ENCODE measurements at places on chromosomes 7 and 10.

DNA sequence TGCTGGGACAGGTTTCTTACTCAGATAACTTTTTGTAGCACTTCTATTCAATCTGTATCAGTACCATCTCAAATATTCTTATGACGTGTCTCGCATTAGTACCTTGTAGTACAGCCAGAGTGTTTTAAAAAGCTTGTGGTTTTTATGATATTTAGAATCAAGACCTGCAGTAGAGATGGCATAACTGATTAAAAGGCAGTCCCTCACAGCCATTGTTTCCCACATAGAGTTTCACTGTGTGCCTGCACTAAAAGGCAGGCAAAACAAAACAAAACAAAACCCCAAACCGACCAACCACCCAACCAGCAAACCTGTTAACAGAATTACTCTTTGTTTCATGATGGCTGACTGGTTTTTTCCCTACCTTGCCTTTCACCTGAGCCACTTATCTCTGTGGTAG, 221.3 kb upstream of the DGKB start:
- no peak for DNase-seq

- DNase-seq, result no peak
Measured at GRCh38 chr7:50988465-50988864, 205.8 kb upstream of the GRB10 start.

GRCh38 chr10:64115471-64115870, 594.3 kb downstream of the REEP3 start:
- no peak for DNase-seq

- no peak for DNase-seq
Measured at GRCh38 chr7:90593205-90593604, 2.9 kb upstream of the CDK14 start.

DNA sequence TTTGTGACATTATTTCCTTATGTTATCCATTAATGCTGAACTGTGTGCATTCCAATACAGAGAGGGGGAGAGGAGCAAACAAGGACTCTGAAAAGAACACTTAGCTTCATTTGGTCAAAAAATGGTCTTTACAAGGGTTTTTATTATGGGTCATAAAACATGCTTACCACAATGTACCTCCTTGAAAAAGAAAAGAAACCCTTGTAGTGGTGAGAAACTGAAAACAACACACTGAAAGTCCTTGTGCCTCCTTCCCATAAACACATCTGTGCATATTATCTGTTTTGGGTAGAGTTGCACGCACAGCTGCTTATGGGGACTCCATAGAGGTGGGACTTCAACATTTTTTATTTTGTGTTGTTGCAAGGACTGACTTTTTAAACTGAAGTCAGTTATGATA, 98.7 kb downstream of the CDK6 start:
- no peak for DNase-seq

DNA sequence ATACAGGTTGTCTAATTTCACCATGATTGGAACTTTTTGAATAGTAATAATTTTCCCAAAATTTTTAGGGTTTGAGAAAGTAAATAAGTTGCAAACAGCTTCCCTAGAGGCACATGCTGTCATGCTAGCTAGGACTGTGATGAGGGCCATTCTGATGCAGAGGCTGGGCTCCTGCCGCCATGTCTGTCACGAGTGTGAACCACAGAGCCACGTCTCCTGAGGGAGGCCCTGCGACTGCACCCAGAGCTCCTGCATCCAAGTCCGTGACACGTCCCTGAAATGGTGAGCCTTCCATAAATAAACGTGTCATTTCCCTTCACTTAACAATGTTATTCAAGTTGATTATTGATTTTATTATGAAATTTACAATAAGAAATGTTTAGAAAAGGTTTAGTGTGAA, 40.0 kb downstream of the C10orf120 start:
- no peak for DNase-seq

DNA sequence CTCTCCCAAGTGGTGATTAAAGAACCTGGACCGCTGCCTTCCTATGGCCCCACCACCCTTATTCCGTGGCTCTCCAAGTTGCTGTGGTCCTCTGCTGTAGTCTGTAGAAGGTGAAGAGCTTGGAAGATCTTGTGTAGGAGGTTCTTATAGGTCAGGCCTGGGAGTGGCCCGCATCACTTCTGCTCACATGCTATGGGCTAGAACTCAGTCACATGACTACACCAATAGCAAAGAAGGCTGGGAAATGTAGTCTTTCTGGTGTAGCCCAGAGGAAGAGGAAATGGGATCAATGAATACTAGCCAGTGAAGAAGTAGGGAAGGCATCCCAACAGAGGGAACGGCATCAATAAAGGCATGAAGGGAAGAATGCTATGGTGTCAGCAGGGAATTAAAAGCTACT, 41.3 kb upstream of the AOAH start:
- no peak for DNase-seq

DNA sequence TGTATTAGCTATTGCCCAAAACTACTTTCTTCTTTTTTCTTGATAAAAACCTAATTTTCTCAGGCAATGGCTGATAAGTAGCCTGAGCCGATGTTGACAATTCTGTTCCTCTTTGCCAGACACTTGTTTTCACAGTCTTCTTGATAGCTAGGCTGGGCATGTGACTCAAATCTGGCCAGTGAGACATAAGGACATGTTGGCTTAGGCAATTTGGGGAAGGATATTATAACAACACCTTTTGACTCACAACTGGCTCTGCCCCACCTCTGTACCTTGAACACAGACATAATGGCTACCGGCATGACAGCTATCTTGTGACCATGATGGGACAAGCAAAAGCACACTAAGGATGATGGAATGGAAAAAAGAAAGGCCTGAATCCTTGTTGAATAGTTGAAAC, 72.9 kb upstream of the GPR22 start:
- DNase-seq, result no peak

GRCh38 chr10:55203319-55203718, 402.3 kb upstream of the PCDH15 start:
- no peak for DNase-seq

- no peak for DNase-seq
Measured at GRCh38 chr10:20954519-20954918, 57.4 kb upstream of the NEBL start.

DNA sequence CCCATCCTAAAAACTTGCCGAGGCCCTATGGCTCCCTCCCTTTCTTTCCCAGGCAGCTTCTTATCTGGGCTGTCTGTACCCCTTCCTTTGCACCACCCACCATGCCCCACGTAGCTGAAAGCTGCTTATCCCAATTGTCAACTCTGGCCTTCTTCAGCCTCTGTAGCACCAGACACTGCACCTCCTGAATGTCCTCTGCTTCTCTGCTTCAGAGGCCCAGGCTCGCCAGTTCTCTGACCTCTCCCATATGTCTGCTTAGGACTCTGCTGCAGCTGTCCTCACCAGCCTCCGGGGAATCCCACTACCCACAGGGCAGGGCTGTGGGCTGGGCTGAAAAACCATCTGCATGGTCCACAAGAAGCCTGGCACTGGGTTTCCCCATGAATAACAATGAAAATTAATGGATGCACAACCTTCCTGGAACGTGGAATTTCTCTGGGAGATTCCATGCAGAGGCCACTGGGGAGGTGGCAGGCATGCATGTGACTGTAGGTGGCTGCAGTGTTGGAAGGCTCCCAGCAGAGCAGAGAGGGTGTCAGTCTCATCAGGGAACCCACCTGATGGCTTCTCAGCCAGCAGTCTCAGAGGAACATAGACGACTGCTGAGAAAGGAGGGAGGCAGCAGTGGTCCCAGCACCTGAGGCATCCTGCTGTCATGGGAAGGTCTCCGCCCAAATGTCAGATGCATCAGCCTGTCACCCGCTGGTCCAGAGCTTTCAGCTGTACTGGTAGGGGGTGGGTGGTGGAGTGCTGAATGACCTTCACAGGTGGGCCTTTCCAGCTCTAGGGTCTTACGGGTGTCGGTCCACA, 16.8 kb upstream of the SH2D4B start:
- DNase-seq, result no peak

- DNase-seq, result no peak
Measured at GRCh38 chr10:132099389-132100090, 33.8 kb downstream of the JAKMIP3 start.

- no peak for DNase-seq
Measured at GRCh38 chr10:69303632-69304051, 25.3 kb downstream of the HK1 start.

- DNase-seq, result no peak
Measured at GRCh38 chr7:94498918-94499317, 10.7 kb upstream of the CASD1 start.

- DNase-seq, result no peak
Measured at GRCh38 chr10:79608505-79609375, 2.0 kb upstream of the SFTPA1 start.

- DNase-seq, result no peak
Measured at GRCh38 chr7:69245646-69246045, 352.6 kb upstream of the AUTS2 start.

DNA sequence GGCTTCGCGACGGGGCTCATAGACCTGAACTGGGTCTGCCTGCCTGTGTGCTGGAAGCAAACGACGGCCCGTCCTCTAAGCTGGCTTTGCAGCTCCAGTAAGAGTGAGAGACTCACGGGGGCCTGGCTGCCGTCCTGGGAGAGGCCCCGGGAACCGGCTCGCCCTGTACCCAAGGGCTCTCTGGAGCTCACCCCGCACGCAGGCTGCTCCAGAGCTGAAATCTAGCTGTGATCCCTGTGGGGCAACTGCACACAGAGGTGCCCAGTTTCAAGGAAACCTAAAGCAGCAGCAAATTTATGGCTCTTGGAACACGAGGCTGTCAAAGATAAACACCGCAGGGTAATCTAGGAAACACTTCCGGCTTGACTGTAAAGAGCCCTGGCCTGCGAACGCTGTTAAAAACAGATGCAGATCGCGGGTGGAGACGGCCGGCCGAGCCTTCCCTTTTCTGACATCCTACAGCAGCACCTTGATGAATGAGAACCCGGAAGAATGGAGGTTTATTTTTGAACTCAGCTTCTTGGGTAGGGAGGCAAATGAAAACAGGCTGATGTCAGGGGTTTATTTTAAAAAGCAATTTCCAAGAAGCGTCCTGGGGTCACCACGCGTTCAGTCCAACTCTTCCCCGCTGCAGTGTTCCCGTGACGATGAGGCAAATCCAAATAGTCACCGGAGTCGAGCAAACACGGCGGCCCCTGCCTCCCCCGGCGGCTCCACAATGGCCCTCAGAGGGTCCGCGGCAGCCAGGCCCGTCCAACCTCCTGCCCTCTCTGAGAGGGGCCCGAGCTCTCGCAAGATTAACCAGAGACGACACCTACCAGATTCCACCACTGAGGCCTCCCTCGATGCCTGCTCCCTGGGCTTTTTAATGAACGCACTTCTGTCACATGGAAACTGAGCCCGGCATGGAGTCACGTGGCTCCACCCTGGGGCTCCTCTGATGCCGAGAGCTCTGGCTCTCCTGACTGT, 29.6 kb downstream of the AMZ1 start:
- DNase-seq, result peak; percentile 66

- DNase-seq, result no peak
Measured at GRCh38 chr10:119688033-119688508, 36.9 kb downstream of the BAG3 start.

DNA sequence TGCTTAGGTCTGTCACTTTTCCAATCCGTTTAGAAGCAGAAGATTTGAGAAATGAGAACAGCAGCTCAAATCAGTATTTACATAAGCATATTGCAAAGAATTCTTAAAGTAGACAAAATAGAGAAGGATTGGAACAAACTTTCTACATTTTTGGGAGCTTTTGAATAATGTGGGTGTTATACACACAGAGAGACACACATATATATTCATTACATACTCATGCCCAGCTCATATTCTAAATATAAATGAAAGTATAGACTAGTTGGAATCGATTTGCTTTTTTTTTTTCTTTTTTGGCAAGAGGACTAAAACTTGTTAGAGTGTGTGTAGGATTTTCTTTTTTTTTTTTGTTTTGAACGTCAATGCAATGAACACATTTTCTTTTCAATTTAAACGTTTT, 538.9 kb downstream of the AUTS2 start:
- DNase-seq, result no peak

- no peak for DNase-seq
Measured at GRCh38 chr7:92633211-92633906, 43.2 kb upstream of the FAM133B start.

DNA sequence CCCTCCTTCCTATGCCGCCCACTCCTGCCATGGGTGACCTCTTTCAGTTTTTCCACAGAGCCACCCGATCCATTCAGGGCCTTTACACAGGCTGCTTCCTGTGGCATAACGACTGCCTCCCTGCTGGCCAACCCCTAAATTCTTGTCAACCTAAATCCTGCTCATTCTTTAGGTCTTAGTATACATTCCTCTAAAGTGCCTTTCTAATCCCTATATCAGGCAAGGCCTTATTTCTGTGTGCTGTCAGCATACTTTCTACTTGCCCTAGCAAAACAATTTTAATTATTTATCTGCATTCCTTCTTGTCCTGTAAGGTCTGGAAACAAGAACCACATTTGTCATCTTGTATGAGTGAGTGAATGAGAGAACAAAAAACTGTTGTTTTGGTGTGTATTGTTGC, 132.4 kb downstream of the DNAH11 start:
- DNase-seq, result no peak

DNA sequence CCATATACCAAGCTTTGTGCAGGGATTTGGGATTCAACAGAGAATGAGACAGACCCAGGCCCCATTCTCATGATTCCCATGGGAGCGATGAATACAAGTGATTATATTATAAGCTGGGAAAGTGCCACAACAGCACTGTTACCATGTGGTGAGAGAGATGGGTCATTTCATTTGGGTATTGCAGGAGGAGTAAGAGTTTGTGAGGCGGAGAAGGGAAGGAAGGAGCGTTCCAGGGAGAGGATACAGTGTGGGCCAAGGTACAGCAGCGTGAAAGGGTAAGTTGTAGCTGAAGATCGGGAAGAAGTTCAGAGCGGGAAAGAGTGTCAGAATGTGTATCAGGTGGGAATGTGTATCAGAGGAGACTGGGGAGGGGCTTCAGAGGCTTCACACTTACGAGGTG, 38.5 kb downstream of the GOLGA7B start:
- DNase-seq, result no peak

DNA sequence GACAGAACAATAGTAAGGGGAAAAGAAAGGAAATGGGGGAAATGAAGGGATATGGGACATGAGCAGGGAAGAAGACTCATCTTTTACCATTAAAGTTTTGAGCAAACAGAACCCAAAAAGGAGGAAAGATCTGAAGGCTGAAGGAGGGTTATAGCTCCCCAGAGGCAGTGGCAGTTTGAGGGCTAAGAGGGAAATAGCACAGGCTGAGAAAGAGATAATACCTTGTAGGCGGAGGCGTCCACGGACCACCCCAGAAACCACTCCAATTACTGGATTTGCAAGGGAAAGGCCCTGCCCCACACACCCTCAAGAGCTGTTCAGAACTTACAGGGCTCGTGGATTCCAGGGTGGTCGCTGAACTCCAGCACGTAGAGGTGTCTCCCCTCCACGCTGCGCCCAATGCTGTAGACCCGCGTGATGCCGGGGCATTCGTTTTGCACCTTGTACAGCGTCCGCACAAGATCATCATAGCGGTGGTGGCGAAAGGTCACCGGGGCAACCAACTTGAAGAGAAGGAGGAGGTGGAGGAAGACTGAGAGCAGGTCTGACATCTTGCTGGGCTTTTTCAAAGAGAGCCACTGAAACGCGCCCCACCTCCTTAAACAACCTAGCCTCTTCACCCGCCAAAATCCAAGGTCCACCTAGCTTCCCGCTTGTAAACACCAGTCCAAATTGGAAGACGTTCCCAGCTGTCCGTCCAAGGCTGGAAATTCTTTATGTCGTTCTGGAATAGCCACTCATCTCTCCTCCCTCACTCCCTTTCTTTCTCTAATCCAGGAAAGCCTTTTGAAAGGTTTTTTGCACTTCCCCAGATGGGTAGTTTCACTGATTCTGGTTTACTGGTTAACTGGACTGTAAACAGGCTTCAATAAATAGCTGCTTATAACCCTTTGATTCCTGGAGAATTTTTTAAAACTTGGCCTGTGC, at the start of gene CPN1:
TSS of gene CPN1 (minus strand) at position 795 of the 927 bp plus-strand sequence. CDS start at position 551, 244 bp downstream.
- DNase-seq, result no peak

All from right forelimb (tissue), 1 donor.